ENCODE measurements at places on chromosomes 6 and 20.
A peak's percentile ranks its signal among the peaks of the same experiment; 100 is the strongest.

DNA sequence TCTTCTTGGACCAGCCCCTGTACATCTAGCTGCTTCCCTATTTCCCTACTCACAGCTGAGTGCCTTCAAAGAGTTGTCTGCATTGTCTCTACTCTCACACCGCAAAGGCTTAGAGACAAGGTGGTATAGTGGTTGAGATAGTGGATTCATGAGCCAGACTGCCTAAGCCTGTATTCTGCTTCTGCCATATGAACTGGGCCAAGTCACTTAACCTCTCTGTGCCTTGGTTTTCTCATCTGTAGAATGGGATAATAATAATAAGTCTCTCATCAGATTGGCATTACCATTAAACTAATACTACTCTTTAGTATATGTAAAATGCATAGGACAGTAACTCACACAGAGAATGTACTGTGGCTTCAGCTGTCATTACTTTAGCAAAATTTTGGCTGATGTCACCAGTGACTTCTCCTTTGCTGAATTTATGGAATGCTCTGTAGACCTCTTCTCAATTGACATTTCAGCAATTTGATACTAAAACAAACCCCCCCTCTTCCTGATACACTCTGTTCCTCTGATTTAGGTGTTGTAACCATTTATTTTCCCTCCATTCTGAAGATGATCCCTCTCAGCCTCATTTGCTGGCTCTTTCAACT lies 156.1 kb downstream of the ADAT2 start:
- peak; percentile 32 for DNase-seq

DNA sequence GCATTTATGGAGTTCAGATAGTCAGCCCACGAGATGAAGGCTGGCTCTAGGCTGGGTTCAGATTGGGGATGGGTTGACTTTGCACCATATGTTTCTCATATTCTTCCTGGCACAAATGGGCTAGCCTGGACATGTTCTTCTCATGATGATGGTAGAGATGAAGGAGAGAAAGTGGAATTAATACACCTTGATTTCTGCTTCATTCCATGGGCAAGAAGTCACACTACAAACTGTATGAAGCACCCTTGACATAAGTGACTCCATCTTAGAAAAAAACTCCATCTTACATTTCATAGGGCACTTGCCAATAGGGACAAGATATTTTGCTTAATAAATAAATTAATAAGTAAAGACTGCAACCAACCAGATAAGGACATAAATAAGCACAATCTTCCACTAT lies 12.0 kb upstream of the CD83 start:
- DNase-seq = no peak

DNA sequence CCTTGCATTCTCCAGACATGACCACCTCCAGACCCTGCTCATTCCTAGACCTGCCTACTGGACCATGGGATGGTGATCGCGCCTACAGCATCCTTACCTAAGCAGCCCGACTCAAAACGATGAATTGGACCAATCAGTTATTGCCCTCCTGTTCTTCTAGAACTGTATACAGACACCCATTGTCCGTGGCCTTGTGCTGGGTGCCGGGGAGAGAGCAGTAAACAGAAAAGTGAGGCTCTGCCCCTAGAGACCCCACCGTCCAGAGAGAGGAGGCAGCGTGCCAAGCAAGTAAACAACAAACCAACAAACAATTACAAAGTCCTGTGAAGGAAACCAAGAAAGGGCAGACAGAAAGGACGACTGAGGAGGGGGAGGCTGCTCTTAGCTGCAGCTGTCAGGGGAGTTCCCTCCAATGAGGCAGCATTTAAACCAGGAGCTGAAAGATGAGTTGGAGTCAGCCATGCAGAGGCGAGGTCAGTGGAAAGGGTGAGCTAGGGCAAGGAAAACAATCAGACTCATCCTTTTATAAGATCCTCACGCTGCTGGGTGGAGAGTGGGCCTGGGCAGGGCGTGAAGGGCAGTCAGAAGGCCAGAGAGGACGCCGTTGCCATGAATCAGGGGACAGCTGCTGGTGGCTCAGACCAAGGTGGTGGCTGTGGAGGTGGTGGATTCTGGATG lies 37.6 kb upstream of the BLCAP start:
- DNase-seq = no peak

- no peak for DNase-seq
Observed at GRCh38 chr6:133240511-133241085, 559 bp upstream of the EYA4 start.

DNA sequence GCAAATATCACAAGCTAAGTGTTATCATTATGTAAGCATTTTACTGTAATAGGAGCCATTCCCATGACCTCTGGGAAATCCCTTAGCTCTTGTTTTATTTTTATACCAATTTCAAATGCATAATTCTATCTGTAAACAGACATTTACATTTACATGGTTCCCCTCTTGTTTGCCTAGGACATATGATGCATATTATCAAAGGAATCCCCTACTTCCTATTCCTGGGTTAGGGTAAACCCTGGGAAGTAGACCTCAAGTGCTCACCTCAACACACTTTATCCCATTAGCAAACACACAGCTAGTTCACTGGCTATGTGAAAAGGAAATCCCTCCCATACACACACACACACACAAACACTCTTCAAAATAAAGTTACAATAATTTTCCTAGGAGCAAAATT lies 27.1 kb downstream of the PDE10A start:
- no peak for DNase-seq

- peak; percentile 16 for DNase-seq
Observed at GRCh38 chr6:34791164-34791700, 651 bp upstream of the BLTP3A start.

- no peak for DNase-seq
Observed at GRCh38 chr6:5659467-5659866, 347.3 kb downstream of the NRN1 start.

DNA sequence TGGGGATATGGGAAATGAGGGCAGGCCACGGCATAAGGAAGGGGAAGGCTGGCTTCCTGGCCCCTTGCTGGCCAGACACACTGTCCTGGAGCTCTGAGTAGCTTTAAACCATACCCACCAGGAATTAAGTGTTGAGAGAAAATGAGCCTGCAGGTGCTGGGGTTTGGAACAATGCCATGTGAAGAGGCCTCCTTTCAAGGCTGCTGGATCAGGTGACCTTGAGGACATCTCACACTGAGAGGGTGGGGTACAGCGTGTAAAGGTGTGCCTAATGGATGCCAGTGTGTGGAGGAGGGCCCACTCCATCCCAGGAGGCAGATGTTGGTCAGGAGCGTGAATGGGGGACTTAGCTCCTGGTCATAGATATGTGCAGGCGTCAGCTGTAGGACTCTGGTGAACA lies 74.8 kb upstream of the MLN start:
- DNase-seq = no peak

DNA sequence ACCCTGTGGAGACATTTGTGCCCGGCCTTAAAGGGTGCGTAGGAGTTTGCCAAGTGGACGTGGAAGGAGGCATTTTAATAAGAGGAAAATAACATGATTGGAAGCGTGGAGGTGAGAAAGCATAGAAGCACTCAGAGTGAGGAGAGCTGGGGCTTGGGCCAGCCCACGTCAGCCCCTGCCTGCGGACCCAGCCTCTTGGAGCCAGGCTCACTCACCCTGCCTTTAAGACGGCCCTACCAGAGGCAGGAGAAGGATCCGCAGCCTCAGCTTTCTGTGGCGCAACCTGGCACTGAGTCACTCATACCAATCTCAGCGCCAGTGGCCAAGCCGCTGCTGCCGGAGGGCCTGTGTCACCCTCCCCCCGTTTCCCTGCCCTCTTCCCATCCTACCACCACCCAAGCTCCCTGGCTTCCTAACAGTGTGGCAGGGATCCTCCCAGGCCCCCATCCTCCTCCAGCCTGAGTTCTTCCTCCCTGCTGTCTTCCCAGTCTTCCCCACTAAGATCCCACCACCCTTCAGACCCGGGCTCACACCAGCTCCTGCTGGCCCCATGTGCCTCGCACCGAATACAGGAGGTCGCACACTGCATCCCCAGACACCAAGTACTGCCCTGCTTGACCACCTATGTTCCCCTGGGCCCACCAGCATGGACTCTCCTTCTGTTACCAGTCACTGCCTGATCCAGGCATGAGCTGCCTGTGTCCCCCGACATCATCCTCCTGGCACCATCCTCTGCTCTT lies 285.2 kb downstream of the UST start:
- DNase-seq = peak; percentile 87

DNA sequence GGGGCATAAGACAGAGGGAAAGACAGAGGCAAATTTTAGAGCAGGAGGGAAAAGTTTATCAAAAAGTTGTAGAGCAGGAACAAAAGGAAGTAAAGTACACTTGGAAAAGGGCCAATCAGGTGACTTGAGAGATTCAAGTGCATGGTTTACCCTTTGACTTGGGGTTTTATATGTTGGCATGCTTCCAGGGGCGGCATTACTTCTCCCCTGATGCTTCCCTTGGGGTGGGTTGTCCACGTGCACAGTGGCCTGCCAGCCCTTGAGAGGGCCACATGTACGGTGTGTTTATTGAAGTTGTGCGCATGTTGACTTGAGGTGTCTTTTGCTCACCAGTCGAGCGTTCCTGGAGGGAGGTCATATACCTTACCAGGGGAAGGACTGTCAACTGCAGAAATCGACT lies 259.5 kb upstream of the JARID2 start:
- no peak for DNase-seq

DNA sequence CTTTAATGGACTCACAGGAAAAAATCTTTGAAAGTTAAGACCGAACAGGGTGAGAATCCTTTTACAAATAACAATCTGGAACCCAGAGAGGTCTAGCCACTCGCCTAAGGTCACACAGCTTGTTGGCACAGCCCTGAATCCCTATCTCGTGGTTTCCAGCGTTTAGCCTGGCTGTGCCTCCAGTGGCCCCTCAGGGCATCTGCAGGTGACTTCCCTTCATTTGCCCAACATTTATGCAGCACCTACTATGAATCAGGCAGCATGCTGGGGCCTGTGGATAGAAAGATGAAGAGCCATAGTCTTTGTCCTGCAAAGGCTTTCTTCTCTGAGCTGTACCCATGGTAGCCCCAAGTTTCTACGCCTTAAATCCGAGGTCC lies 2.6 kb upstream of the NR2E1 start:
- no peak for DNase-seq

- no peak for DNase-seq
Observed at GRCh38 chr20:30486103-30486478, 771.4 kb upstream of the DEFB115 start.

- peak; percentile 69 for DNase-seq
Observed at GRCh38 chr20:17822039-17822438, 122.3 kb downstream of the BANF2 start.

DNA sequence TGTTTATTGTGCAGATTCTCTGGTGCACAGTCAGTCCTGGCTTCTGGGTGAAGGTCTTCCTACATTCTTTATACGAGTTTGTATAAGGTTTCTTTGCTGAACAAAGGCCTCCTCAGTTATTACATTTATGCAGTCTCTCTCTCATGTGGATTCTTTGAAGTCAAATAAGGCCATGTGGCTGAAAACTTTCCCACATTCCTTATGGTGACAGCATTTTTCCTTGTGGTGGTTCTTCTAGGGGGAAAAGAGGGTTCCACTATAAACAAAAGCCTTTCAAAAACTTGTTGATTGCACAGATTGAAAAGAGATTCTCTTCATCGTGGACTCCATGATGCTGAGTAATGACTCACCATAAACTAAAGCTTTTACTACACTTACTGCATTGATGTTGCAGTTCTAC lies 19.2 kb downstream of the ZSCAN12 start:
- no peak for DNase-seq

- no peak for DNase-seq
Observed at GRCh38 chr6:156775717-156776116, 1.5 kb upstream of the ARID1B start.

- no peak for DNase-seq
Observed at GRCh38 chr20:40826699-40827098, 137.7 kb upstream of the MAFB start.

GRCh38 chr6:126040826-126041225 lies 54.5 kb downstream of the TRMT11 start:
- peak; percentile 80 for DNase-seq

GRCh38 chr20:36791862-36792261 lies 18.3 kb upstream of the DSN1 start:
- no peak for DNase-seq

GRCh38 chr6:43897571-43898302 lies 127.7 kb downstream of the VEGFA start:
- DNase-seq = no peak

DNA sequence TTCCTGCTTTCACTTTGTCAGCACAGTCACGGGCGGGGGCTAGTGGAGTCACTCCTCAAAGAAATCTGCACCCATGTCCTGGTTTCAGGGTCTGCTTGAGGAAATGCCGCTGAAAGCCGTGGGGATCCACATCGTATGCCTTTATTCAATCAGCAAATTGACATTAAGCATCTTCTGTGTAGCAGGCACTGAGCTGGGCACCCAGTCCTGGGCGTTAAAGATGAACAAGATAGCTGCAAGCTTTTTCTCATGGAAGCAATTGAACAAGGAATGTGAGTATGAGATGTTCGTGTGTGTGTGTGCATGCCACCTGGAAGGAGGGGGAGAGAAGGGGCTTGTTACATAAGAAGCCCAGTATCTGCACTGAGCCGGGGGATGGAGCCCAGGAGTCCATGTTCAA lies 243.9 kb downstream of the SMOC2 start:
- DNase-seq = no peak

GRCh38 chr6:71478834-71479541 lies 190.4 kb downstream of the OGFRL1 start:
- peak; percentile 95 for DNase-seq

- DNase-seq = peak; percentile 3
Observed at GRCh38 chr6:78400076-78400475, 467.3 kb upstream of the IRAK1BP1 start.

DNA sequence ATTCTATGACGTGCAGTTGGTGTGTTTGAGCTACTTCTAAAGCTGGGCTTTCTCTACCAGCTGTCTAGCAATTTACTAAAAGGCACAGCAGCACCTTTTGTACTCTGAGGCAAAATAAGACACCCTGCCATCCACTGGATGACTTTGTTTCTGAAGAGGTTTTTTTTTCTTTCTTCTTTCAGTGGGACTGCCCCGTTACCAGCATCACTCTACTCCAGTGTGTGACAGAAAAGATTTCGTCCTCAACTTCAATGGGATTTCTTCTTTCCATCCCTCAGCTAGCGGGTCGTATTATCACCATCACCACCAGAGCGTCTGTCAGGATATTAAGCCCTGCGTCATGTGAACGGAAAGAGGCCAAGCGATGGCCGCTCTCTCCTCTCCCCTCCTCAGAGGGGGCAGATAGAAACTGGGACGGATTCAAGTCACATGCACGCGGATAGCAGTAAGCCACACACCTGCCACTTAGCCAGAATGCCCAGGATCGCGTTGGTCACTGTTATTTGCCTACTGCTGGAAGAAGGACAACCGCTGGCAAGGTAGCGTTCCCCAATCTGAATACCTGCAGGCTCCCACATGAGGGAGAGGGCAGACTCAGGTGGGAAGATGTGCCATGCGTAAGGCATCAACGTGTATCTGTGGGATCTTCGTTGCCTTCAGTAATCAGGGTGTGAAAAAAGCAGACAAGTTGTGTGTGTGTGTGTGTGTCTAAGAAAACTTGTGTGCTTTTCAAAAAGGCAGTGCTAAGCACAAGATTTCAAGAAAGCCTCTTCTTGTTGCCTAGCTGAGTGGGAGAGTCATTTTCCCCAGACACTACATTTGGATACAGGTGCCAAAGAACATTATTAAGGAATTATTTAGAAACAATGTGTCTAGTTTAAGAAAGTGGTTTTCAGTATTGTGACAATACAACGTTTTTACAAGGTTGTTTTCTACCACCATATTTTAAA lies 5.4 kb downstream of the FOXF2 start:
- DNase-seq = no peak

- no peak for DNase-seq
Observed at GRCh38 chr20:22762576-22763256, 178.3 kb upstream of the FOXA2 start.

- DNase-seq = peak; percentile 24
Observed at GRCh38 chr20:7189231-7189630, 421.7 kb downstream of the BMP2 start.

- no peak for DNase-seq
Observed at GRCh38 chr6:115609111-115609510, 451.6 kb downstream of the FRK start.

- peak; percentile 31 for DNase-seq
Observed at GRCh38 chr6:161804838-161805237, 531.0 kb upstream of the AGPAT4 start.

Measured in fibroblast of upper back skin (primary cell).